ENCODE measurements at places on chromosomes 6 and 20.

GRCh38 chr6:87700397-87701343, 1.4 kb downstream of the AKIRIN2 start:
- peak; percentile 46 for DNase-seq

DNA sequence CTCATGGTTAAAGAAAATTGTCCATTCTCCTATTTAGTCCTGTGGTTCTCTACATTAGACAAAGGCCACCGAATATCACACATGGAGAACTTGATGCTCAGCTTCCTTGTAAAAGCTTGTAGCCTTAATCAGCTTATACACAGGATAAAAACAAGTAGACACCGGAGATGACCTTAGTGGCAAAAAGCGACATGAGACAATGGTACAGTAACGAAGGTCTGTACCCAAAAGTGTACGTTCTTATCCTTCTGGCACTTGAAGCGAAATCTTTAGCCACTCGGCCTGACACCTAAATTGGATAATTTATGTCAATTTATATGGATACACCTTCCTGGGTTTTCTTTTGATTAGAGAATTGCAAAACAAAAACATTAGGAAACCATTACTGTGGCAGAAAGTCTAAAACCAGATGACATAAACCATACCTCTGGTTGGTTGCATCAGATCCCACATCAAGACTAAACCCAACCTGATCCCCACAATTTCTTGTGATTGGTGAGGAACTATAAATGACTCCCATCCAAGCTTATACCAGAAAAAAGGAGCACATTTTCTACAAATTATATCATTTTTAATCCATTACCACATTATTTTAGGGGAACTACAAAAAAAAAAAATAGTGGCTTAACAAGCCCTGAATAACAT, 6.1 kb downstream of the RBM39 start:
- no peak for DNase-seq

DNA sequence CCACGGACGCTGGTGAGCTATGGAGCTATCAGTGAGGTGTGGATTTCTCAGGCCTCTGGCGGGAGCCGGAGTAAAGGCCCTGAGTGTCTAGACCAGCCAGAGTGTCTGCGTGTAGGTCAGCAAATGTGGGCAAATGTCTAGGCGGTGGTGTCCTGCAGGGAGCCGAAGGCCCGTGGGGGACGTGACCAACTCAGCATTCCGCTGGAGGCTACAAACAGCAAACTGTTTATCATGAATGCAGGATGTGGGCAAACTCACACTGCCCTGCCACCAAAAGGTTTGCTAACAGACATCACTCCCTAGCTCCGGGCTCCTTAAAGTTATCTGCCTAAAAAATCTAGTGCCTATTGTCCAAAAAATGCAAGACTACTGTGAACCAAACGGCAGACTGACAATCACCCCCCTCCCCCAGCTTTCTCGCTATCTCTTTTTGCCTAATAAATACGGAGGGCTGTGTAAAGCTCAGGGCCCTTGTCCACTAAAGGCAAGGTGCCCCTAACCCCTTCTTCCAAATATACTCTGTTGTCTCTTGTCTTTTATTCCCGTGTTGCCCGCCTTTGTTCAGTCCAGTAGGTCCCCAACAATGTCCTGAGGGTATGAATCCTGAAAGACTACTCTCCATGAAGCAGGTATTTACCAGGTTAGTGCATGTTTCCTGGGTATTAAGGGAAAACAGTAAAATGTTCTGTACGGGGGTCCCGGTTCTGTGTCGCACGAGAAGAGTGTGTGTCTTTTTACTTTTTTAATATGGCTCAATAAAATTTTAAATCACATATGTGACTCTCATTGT, 29.0 kb upstream of the AFDN start:
- no peak for DNase-seq

DNA sequence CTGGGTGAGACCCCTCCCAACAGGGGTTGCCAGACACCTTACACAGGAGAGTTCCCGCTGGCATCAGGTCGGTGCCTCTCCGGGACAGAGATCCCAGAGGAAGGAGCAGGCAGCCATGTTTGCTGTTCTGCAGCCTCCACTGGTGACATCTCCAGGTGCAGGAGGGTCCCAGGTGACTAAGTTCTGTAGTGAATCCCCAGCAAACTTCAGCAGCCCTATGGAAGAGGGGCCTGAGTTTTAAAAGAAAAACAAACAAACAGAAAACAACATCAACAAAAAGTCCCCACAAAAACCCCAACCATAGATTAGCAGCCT, 515.1 kb downstream of the FRK start:
- DNase-seq: no peak

DNA sequence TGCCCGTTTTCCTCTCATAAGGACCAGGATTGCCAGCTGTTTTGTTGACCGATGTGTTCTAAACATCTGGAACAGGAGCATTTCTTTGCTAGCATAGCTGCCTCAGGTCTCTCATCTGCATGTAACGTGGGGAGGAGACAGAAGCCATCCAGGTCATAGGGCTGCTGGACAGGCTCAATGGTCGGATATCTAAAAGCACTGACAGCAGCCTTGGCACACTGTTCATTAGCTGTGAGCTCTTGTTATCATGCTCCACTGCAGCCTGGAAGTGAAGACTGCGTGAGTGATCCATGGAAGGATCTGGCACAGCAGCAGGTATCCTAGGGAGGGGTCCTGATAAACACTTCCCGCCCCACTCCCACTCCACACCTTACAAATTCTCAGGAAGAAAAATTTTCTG, 175.3 kb downstream of the LRFN2 start:
- DNase-seq: no peak

- DNase-seq: no peak
Measured at GRCh38 chr6:170049641-170050561, 241.0 kb downstream of the DLL1 start.

All from liver (tissue), 10 donors.